CD8-positive, alpha-beta T cell (primary cell): ENCODE measurements at places on chromosomes 2 and 18. TPM values are rescaled to one million over a fixed set of nuclear protein-coding genes. Genes with fewer than 3 reads are reported as not detected.

GCG gene
- not detected for total RNA-seq

C2orf66 gene
- total RNA-seq = not detected

EFR3B gene
- total RNA-seq = not detected

ST6GAL2 gene
- not detected for total RNA-seq

CROCC2 gene
- total RNA-seq = not detected

RAMP1 gene
- total RNA-seq = not detected

NPHP1 gene
- total RNA-seq = 0.11 TPM

TRAPPC12 gene
- 33.3 TPM for total RNA-seq

CYBRD1 gene
- total RNA-seq = not detected

MYL12A gene
- total RNA-seq = 129 TPM

ADAM23 gene
- total RNA-seq = 0.14 TPM

FAM161A gene
- total RNA-seq = 0.56 TPM

CASP8 gene
- total RNA-seq = 153 TPM

RTP5 gene
- total RNA-seq = 1.8 TPM

XIRP2 gene
- total RNA-seq = not detected

UGT1A3 gene
- total RNA-seq = not detected

PRKAG3 gene
- not detected for total RNA-seq

SIX3 gene
- 0.11 TPM for total RNA-seq

LIMS4 gene
- total RNA-seq = not detected

SLC14A1 gene
- total RNA-seq = 3.0 TPM

SCN9A gene
- total RNA-seq = not detected

TUBA4B gene
- not detected for total RNA-seq

CCDC102B gene
- 4.2 TPM for total RNA-seq

GAREM2 gene
- total RNA-seq = 4.8 TPM

RIOK3 gene
- 159 TPM for total RNA-seq

IAH1 gene
- total RNA-seq = 52.5 TPM

TSPYL6 gene
- not detected for total RNA-seq

INHBB gene
- not detected for total RNA-seq

GAL3ST2 gene
- 0.81 TPM for total RNA-seq

CRYBA2 gene
- total RNA-seq = not detected

DCDC2C gene
- not detected for total RNA-seq

CYTIP gene
- 425 TPM for total RNA-seq
